Activated CD4-positive, alpha-beta T cell treated with anti-CD3 and anti-CD28 coated beads, Interleukin-2, amount 10 ng/mL, durations not matched to agents 7 days and 5 days (primary cell): ENCODE measurements at places on chromosomes 13 and 19. TPM values are rescaled to one million over a fixed set of nuclear protein-coding genes. Genes with fewer than 3 reads are reported as not detected.

The RUBCNL gene
- total RNA-seq = not detected

The MBD3L2B gene
- not detected for total RNA-seq

The SPATA13 gene
- total RNA-seq = 68.4 TPM

The CD209 gene
- not detected for total RNA-seq

The ZNF493 gene
- 23.3 TPM for total RNA-seq

The NEK3 gene
- total RNA-seq = 3.7 TPM

The CGB2 gene
- not detected for total RNA-seq

The KRTDAP gene
- not detected for total RNA-seq

The ELSPBP1 gene
- not detected for total RNA-seq

The RASGRP4 gene
- 2.6 TPM for total RNA-seq

The JSRP1 gene
- not detected for total RNA-seq

The FUT2 gene
- not detected for total RNA-seq

The SYNE4 gene
- 2.4 TPM for total RNA-seq

The SYDE1 gene
- total RNA-seq = 0.15 TPM

The KIR3DL2 gene
- 2.8 TPM for total RNA-seq
